ENCODE measurements at places on chromosomes 12 and 14.

GRCh38 chr12:46266869-46267574 is 1.8 kb downstream of the SLC38A1 start:
- no peak for DNase-seq

GRCh38 chr12:114636723-114637480 is 47.1 kb downstream of the TBX3 start:
- no peak for DNase-seq

DNA sequence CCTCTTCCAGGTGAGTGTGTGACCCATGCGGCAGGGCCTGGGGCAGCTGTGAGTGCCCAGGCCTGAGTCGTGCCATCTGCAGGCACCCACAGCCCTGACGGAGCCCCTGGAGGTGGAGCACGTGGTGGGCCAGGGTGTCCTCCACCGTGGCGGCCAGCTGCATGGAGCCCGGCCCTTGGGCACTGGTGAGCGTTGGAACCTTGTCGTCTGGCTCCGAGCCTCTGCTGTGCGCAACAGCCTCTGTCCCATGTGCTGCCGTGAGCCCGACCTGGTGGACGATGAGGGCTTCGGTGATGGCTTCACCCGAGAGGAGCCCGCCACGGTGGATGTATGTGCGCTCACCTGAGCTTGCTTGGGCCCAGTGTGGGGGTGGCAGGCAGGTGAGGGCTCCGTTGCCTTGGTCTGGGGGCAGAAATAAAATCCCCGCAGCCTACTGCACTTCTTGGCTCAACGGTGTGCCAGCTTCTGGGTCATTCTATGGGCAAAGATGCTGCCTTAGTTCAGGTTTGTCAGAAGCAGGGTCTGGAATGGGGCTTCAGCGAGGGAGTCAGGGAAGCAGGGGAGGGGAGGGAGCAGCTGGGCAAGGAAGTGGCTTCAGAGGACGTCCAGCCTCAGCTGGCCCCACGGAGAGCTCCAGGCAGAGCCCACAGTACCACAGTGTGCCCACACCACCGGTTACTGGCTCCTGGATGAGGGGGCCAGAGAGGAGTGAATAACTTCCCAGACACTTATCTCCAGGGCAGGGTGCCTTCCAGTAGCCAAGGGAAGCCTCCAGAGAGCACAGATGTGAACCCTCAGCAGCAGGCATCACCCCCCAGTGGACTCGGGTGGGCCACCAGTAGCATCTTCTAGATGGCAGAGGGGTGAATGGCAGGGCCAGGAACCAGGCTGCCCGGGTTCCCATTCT is 1.2 kb upstream of the ARL6IP4 start:
- no peak for DNase-seq

GRCh38 chr12:55637467-55637866 is 775 bp downstream of the OR10P1 start:
- no peak for DNase-seq

DNA sequence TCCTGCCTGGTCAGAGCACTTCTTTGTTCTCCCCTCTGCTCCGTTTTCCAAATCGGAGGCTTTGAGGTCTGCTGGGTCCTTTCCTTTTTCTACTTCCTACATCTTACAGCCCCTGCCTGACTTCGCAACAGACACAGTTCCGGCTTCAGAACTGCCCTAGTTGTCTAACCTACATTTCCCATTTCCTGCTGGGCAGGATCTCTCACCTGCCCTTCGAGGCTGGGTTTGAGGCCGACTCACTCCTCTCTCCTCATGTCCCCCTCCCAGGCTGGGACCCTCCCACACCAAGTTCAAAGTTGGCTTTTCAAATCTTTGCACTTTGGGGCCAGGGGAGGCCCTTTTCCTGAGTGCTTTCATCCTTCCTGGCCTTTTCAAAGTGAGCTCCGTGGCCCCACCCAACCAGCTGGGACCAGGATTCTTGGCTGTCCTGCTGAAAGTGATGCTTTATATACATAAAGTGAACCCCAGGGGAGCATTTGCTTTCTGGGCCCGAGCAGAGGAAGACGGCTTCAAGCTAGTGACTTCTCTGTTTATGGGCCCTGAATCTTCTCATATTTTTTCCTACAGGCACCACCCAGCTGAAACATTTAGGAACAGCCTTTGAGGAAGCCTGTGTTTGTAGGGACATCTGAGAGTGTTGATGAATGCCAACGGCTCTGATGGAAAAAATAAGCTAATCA is 281.0 kb upstream of the CRY1 start:
- DNase-seq: no peak

DNA sequence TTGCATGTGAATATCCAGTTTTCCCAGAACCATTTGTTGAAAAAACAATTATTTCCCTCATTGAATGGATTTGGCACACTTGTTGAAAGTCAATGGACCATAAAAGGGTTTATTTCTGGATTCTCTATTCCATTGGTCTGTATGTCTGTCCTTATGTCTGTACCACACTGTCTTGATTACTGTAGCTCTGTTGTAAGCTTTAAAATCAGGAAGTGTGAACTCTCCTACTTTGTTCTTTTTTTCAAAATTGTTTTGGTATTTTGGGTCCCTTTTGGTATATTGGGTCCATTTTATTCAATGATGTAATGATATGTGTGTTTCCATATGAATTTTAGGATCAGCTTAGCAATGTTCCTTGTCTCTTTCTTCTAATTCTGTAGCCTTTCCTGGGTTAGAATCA is 64.8 kb downstream of the PPP2R5C start:
- no peak for DNase-seq

GRCh38 chr12:53298164-53298563 is 1.3 kb upstream of the MYG1 start:
- DNase-seq: no peak

DNA sequence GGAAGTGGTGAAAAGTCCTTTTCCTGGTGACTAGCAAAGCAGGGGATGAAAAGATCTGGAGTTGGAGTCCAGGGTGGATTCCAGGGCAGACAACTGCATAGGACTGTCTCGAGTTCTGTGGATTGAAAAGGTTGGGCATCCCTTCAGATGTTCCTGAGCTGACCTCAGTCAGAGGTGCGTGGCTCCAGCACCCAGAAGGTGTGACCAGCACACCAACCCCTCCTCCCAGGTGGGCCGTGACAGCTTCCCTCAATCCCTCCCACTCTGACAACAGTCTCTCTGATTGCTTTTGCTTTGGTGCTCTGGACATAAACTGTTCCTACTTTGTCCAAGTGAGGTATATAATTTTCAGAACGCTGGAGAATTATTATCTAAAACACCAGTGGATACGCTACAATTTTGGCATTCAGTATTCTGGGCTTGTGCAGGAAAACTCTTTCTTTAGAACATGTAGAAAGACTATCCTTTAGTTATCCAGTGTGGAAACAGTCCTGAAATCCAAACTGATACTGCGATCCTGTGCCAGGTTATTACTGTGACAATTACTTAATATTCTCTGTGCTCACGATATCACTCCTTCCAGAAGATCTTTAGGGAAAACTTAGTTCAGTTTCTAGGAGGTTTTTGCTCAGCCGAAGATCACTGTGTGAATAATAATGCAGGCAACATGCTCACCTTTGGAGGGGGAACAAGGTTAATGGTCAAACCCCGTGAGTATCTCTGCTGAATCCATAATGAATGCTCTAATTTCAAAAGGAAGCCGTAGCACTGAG is 87.9 kb downstream of the DAD1 start:
- no peak for DNase-seq

DNA sequence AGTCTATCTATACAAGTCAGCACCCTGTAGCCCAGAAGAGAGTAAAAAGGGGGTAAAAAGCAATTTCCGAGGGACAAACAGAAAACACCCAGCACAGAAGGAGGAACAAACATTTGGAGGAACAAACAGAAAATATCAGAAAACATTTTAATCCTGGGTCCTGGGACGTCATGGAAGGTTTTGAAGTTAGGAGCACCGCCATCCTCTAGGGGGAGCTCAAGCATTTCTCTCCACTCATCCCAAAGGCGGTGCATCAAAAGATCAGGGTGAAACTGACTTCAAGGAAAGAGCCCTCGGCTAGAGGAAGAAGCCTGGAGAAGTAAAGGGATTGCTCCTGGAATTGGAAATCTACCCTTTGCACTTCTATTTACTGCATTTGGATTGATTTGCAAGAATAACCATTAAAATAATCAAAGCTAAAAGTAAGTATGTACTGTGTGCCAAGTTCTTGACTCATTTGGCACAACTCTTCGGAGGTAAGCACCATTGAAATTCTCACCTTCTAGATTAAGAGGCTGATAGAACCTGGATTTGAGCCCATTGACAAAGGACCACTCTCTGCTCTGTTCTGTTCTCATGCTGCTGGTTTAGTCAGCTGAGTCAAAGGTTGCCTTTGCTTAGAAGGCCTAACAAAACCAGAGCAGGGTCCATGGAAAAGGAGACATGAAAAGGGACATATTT is 17.2 kb upstream of the POC1B start:
- DNase-seq: peak; percentile 78

- DNase-seq: no peak
Measured at GRCh38 chr14:64501411-64502171, 2.0 kb downstream of the ZBTB25 start.

DNA sequence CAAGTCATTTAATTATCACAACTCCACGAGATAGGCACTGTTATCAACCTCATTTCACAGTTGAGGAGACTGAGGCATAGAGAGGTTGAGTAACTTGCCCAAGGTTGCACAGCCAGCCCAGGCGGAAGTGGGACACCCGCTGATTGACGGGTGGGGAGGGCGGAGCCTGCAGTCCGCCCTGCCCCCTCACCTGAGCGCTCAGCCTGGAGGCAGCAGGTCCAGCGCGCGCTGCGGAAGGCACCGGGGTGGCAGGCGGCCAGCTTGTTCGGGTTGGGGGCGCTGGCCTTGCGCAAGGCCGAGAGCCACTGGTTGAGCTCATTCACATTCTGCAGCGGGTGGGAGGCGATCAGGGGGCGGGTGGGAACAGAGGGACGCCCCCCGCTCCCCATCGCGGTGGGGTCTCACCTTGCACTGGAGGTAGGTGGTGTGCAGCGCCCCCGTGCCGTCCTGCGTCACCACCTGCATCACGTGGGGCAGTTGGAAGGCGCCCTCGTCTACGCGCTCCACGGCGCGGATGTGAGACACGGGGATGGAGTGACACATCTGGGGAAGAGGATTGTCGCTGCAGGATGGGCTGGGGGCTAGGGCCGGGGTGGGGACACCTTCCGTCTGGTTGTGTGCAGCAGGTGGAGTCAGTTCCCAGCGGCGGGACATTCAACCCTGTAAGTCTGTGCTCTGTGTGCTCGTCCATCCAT is 31.7 kb downstream of the RASAL1 start:
- DNase-seq: no peak

GRCh38 chr14:104292084-104292970 is 153.9 kb downstream of the KIF26A start:
- no peak for DNase-seq
